ENCODE measurements at places on chromosomes 6 and 20.

GRCh38 chr20:44092551-44093248 lies 94.3 kb downstream of the JPH2 start:
- DNase-seq, result peak; percentile 73

DNA sequence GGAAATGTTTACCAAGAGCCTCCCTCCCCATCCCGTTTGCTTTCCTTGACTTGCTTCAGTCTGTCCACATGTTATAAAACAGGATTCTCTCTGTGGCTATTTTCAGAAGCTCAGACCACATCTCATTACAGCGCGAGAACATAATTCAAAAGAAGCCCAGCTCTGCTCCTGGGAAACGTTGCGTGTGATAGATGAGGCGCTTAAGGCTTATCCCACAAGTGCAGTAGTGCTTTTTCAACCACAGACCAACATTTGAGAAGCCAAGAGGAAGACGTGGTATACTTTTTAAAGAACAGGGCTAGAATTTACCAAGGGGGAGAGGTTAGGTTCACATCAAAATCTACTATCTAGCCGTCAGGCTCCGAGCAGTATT lies 239.5 kb downstream of the SLC24A3 start:
- no peak for DNase-seq

- peak; percentile 78 for DNase-seq
Measured at GRCh38 chr20:36311141-36311853, 5.2 kb downstream of the DLGAP4 start.

- DNase-seq, result no peak
Measured at GRCh38 chr6:39930540-39930939, 3.7 kb downstream of the MOCS1 start.

DNA sequence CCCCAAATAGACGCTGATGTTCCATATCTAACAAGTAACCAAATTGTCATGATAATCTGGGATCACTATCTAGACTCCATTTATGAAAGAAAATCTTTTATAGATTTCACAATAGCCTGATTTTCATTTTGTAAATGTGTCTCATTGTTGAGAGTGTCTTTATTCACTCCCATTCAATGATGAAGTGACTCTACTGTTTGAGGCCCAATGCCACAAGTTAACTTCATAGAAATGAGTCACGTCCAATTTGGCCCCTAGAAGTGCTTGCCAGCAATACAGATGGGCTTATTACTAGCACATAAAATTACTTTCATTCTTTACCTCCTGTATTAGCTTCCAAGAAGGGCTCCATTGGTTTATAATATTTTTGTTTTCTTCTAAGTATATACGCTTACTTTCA lies 6.3 kb downstream of the IPCEF1 start:
- DNase-seq, result no peak

DNA sequence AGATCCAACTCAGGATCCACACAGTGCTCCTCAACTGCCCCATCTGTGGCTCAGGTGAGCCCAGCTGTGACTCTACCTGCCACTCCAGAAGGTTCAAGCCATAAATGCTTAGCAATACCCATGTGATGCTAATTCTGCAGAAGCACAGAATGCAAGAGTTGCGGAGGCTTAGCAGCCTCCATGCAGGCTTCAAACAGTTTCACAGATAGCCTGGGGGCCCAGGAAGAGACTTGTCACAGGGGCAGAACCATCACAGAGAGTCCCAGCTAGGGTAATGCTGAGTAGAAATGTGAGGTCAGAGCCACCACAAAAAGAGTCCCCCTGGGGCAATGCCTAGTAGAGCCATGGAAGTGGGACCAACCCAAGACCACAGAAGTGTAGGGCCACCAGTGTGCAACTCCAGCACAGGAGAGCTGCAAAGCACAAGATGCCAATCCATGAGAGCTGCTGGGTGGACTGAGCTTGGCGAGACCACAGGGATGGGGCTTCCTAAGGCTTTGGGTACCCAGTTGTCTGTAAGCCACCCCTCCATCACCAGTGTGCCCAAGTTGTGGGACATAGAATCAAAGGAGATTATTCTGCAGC lies 283.9 kb downstream of the UBE3D start:
- no peak for DNase-seq

GRCh38 chr6:39296745-39297640 lies 17.2 kb downstream of the KCNK17 start:
- DNase-seq, result no peak

DNA sequence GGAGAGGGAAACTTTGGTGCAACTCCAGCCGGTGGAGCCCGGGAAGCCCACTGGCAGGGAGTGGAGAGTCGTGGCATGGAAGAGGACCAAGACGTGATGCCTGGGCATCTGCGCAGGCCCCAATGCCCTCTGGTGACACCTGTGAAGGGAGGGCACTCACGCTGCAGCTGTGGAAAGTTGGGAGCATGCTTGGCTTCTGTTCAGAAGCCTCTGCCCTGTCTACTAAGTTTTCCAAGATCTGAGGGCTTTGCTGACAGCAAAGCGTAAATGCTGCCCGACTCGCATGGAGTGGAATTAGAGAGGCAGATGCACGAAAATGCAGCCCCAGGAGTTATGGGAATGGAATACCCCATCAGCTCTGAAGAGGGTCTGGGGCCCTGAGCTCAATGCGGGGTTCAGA lies 75.7 kb downstream of the SYNDIG1 start:
- no peak for DNase-seq

DNA sequence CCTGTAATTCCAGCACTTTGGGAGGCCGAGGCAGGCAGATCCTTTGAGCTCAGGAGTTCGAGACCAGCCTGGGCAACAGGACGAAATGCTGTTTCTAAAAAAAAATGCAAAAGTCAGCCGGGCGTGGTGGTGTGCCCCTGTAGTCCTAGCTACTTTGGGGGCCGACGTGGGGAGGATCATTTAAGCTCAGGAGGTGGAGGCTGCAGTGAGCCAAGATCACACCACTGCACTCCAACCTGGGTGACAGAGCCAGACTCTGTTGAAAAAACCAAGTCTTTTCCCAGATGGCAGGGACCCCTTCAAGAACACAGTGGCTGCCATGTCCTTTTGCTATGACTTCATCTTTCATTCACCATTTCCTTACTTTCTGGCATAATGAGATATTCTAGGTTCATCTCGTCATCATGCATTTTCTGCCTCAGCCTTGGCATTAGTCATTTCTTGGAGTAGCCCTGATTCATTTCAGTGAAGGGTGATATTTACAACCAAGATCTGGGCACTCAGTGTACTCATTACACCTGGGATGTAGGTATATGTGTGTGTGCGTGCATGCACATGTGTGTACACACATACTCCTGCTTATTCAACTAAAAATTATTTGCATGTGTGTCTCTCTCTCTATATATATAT lies 61.4 kb upstream of the TOX2 start:
- DNase-seq, result no peak

GRCh38 chr6:168385858-168386735 lies 54.9 kb upstream of the SMOC2 start:
- no peak for DNase-seq

GRCh38 chr6:149181304-149181703 lies 136.2 kb upstream of the TAB2 start:
- DNase-seq, result no peak

GRCh38 chr20:46051556-46052308 lies 22.7 kb downstream of the SLC12A5 start:
- DNase-seq, result no peak

DNA sequence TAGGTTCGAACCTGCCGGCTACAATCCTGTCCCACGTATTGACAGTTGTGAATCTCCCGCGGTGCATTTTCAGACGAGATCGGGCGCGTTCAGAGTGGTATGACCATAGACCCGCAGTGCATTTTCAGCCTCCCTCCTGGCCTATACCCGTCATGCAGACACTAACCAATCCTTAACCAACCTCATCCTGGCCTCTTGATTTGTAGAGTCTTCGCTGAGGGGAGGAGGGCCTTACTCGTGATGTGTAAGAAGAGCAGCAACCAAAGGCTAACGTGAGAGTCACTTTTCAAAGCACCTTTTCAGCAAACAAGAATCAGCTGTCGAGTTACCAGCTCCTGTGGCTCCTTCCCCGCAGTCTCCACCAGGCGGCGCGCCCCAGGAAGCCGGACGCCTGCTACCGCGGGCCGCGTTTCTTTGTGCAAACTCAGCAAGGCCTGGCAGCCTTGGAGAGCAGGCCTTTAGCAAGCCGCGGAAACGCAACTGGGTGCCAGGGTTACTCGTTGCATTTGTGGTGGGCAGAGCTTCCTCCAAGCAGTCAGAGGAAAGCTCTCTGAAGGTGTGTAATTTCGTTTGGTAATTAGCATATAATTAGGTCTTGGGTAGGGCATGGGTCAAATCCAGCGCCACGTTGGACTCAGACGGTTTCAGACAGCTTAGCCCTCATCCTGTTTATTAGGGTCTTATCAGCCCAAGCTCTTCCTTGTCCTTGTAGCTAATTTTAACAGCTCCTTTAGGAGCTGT lies 139.8 kb downstream of the OR2B2 start:
- DNase-seq, result peak; percentile 94

GRCh38 chr6:19788686-19789085 lies 48.5 kb upstream of the ID4 start:
- no peak for DNase-seq

DNA sequence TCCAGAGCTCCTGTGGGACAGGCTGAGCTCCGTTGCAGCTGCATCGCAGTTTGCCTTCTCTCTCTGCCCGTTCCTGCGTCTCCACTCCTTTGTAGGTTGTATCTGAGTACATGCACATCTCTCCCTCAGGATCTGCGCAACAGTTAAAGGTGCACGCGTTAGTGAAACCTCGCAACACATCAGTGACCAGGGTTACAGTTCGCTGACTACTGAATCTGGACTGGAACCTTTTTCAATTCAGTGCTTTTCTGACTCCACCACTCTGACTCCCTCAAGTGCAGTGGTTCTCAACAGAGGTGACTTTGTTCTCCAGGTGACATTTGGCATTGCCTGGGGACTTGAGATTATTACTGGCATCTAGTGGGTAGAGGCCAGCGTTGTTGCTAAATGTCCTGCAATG lies 44.0 kb downstream of the UST start:
- no peak for DNase-seq

GRCh38 chr6:142671791-142672190 lies 273.2 kb downstream of the HIVEP2 start:
- peak; percentile 17 for DNase-seq

DNA sequence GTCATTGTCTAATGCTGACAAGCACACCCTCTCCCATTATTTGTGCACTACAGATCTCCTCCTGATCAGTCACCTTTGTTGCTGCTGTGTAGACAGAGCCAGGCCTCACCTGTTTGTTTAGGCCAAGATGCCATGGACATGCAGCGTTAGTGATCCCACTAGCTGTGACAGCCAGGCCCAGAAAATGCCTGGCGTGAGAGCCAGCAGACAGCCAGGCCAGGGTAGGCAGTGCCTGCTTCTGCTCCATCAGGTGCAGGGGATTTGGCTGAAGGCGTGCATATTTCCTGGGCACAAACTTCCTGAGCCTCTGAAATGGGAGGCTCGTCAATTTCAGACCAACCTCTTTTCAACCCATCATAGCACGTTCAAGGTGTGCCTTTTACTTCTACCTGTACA lies 27.3 kb downstream of the MANBAL start:
- DNase-seq, result no peak

- no peak for DNase-seq
Measured at GRCh38 chr6:133991096-133991593, 38.1 kb downstream of the TBPL1 start.

DNA sequence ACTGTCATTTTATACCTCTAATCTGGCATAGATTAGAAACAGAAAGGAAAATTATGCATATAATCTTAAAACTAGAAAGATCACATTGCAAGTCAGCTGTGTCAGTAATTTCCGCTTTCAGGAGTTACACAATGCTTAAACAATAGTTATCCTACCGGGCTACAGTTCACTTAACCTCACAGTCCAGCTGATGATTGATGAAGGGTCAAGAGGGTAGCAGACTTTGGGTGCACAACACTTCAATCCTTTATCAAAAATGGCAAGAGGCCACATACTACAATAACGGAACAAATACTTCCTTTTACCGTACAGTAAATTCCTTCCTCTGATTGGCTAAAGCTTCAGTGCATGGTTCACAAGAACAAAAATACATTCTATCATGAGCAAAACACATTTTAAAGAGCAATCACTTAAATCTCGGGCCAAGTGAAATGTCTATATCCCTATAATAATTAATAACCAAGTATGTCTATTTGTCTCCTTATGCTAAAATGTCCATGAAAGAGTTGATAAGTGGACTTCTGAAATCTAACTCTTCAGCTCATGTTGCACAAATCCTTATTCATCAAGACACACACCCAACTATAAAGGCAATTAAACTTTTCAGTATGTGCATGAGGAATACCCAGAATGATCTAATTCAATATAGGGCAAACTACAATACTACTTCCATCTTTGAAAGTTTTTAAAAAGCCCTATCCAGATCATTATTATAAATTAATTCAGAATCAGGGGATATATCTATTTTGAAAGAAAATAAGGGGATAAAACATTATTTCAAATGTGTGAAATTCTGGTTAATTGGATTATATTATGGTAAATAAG lies 76.8 kb downstream of the HIVEP2 start:
- peak; percentile 68 for DNase-seq

DNA sequence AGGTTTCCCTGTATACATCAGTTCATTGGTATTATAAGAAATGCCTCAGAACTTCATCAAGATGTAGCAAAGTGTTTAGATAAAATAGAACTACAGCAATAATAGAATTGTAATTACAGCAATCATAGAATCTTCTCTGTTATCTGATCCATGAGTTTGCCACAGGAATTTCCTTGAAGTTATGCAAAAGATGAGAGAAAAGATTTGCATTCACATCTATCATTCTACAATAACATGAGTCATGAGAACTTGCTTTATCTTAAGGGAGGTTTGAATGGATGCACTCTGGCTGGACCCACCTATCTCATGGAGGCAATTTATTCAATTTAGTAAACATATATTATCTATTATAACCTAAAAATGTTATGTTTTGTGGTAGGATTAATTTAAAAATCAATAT lies 329.8 kb upstream of the EPHA7 start:
- DNase-seq, result no peak

DNA sequence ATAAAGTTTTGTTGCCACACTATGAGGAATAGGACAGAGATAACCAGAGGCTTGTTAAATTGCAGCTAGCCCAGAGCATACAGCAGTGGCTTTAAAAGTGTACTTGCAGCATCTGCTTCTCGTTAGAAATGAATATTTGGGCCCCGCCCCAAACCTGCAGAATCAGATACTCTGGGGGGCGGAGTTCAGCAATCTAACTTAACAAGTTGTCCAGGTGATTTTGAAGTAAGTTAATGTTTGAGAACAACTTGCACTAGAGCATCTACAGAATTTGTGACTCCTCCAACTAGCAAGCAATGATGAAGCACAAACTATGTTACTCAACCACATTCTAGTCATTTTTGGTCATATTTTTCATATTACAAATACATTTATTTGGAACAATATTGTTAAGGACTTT lies 10.6 kb upstream of the SUPT3H start:
- no peak for DNase-seq

Measured in NB4 (cell line).